Activated B cell treated with CpG ODN at 0.5 μM for 24 hours (primary cell): ENCODE measurements at places on chromosomes 3 and 15.

- no peaks in the 10 kb centered on the region for H3K4me1 ChIP-seq
- no peak overlapping the region for H3K27ac ChIP-seq
- peaks cover 5% of the 10 kb centered on the region for H3K27me3 ChIP-seq
- no peak for DNase-seq
Observed at GRCh38 chr15:91704343-91704742, 149.2 kb upstream of the SLCO3A1 start.

- peak overlapping the region; percentile 15 for H3K4me3 ChIP-seq
- H3K27ac ChIP-seq = no peak overlapping the region
- peaks cover 53% of the 10 kb centered on the region for H3K36me3 ChIP-seq
- no peaks in the 10 kb centered on the region for H3K27me3 ChIP-seq
- H3K4me1 ChIP-seq = peaks cover 35% of the 10 kb centered on the region
Observed at GRCh38 chr3:10023587-10024310, 2.5 kb upstream of the FANCD2 start.

GRCh38 chr3:132643366-132643765, 16.2 kb downstream of the ACAD11 start:
- no peak for DNase-seq
- H3K27ac ChIP-seq = no peak overlapping the region
- peaks cover 10% of the 10 kb centered on the region for H3K4me1 ChIP-seq
- H3K36me3 ChIP-seq = peaks cover 20% of the 10 kb centered on the region
- H3K4me3 ChIP-seq = no peak overlapping the region
- H3K27me3 ChIP-seq = no peaks in the 10 kb centered on the region

GRCh38 chr15:71182522-71182921, 67.3 kb downstream of the THSD4 start:
- H3K27ac ChIP-seq = no peak overlapping the region
- no peaks in the 10 kb centered on the region for H3K36me3 ChIP-seq
- H3K27me3 ChIP-seq = no peaks in the 10 kb centered on the region
- no peaks in the 10 kb centered on the region for H3K4me1 ChIP-seq
- no peak for DNase-seq
- no peak overlapping the region for H3K4me3 ChIP-seq

GRCh38 chr15:33005582-33005981, 188.9 kb downstream of the FMN1 start:
- no peaks in the 10 kb centered on the region for H3K4me1 ChIP-seq
- H3K27me3 ChIP-seq = peaks cover 23% of the 10 kb centered on the region
- no peak overlapping the region for H3K4me3 ChIP-seq
- no peaks in the 10 kb centered on the region for H3K36me3 ChIP-seq
- no peak overlapping the region for H3K27ac ChIP-seq

- H3K27ac ChIP-seq = no peak overlapping the region
Observed at GRCh38 chr15:80712956-80713355, 17.8 kb downstream of the ABHD17C start.

- H3K4me3 ChIP-seq = no peak overlapping the region
- no peak for DNase-seq
- peaks cover 24% of the 10 kb centered on the region for H3K27me3 ChIP-seq
- no peak overlapping the region for H3K27ac ChIP-seq
- no peaks in the 10 kb centered on the region for H3K36me3 ChIP-seq
- H3K4me1 ChIP-seq = no peaks in the 10 kb centered on the region
Observed at GRCh38 chr3:123459862-123460261, 11.0 kb upstream of the ADCY5 start.

DNA sequence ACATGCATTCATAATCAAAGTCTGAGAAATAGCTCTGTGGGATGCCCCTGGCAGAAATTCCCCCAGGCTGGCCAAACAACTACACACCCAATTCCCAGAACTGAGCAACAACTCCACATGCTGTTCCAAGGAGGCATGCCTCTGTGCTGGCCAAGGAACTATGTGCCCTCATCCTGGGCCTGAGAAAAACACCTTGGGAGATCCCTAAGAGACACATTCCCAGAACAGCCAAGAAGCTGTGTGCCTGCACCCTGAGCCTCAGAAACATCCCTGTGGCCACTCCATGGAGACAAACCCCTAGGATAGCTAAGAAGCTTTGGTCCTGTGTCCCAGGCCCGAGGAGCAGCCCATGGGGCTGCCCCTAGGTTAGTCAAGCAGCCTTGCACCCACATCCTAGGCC, 92.3 kb upstream of the MME start:
- H3K36me3 ChIP-seq = no peaks in the 10 kb centered on the region
- H3K4me1 ChIP-seq = no peaks in the 10 kb centered on the region
- no peak for DNase-seq
- H3K27ac ChIP-seq = no peak overlapping the region
- no peaks in the 10 kb centered on the region for H3K27me3 ChIP-seq

- no peak for DNase-seq
- no peaks in the 10 kb centered on the region for H3K27me3 ChIP-seq
- peaks cover under 1% of the 10 kb centered on the region for H3K36me3 ChIP-seq
- peak overlapping the region; percentile 60 for H3K4me3 ChIP-seq
- H3K27ac ChIP-seq = peak overlapping the region; percentile 75
Observed at GRCh38 chr3:127834771-127835170, 12.5 kb upstream of the MGLL start.

- DNase-seq = no peak
- H3K27ac ChIP-seq = no peak overlapping the region
- no peaks in the 10 kb centered on the region for H3K36me3 ChIP-seq
- no peaks in the 10 kb centered on the region for H3K4me1 ChIP-seq
Observed at GRCh38 chr3:149424918-149425317, 47.5 kb upstream of the TM4SF1 start.
